Adipocyte (in vitro differentiated cells): ENCODE measurements at places on chromosomes 6 and 20.
A peak's percentile ranks its signal among the peaks of the same experiment; 100 is the strongest.

GRCh38 chr6:134331256-134331655 lies 13.3 kb upstream of the SGK1 start:
- no peak for DNase-seq

- peak; percentile 64 for DNase-seq
Measured at GRCh38 chr6:140071601-140072062, 697.2 kb upstream of the CITED2 start.

- DNase-seq = peak; percentile 70
Measured at GRCh38 chr6:83615025-83615999, 93.6 kb downstream of the SNAP91 start.

GRCh38 chr6:45447005-45447404 lies 69.3 kb upstream of the SUPT3H start:
- no peak for DNase-seq

GRCh38 chr6:117601811-117602150 lies 530 bp downstream of the GOPC start:
- DNase-seq = no peak
